ENCODE measurements at places on chromosomes 3 and 15.
A peak's percentile ranks its signal among the peaks of the same experiment; 100 is the strongest.

DNA sequence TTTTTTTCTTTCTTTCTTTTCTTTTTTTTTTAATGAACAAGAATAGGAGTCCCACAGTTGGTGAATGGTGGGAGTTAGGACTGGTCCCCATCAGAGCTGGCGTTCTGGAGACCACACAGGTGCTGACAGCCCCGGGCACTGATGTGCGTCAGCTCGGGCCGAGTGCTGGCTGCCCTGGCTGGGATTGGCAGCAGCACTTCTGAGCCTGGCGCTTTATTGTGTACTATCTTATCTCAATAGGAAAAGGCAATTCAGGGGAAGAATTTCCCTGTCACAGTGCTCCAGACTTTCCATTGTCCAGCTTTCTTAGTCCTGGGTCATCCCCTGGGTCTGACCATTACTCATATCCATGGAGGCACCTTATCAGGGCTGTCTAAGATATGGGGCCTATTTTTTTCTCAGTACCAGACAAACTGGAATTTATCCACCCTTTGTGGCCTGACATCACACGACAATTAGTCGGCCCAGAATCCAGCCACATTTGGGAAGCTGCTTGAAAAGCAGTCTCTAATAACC lies 54.1 kb downstream of the TMEM44 start:
- DNase-seq = no peak

DNA sequence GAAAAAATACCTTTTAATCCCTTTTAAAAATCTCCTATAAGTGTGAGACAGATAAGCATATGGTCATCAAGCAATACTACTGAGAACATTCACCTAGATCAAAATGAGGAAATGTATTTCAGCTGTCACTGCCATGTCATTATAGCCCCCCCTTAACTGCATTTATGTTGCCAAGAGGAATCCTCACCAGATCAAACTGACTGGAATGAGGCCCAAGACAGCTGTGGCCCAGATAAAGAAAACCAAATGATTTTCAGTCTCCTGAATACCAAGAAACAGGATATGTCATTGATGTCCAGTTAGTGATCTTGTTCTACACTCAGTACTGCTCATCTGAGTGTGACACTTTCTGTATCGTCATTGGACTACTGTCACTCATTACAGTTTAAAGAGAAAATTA lies 35.1 kb upstream of the CPB1 start:
- DNase-seq = no peak

- DNase-seq = no peak
These were observed 142.7 kb downstream of the NSMCE3 start for GRCh38 chr15:29126821-29127461.

DNA sequence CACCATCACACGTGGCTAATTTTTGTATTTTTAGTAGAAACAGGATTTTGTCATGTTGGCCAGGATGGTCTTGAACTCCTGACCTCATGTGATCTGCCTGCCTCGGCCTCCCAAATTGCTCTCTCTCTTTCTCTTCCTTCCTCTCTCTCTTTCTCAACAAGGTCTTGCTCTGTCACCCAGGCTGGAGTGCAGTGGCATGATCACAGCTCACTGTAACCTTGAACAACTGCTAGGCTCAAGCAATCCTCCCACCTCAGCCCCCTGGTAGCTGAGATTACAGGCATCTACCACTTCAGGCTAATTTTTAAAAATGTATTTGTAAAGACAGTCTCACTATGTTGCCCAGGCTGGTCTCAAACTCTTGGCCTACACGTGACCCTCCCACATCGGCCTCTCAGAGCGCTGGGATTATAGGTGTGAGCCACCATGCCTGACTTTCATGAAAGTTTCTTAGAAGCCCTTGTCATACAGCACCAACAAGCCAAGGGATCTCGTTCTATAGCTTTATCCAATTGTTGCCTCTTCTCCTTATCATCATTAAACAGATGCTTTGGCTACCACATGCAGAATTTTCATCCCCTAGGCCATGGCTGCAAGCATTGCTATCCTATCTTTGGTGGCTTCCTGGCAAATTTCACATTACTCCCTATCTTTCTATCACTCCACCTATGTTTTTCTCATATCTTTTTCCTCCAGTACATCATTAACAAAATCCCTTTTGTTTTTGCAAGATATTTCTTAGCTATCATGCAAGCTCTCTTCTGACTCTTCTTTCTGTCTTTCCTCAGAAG lies 5.7 kb downstream of the CCDC32 start:
- no peak for DNase-seq

DNA sequence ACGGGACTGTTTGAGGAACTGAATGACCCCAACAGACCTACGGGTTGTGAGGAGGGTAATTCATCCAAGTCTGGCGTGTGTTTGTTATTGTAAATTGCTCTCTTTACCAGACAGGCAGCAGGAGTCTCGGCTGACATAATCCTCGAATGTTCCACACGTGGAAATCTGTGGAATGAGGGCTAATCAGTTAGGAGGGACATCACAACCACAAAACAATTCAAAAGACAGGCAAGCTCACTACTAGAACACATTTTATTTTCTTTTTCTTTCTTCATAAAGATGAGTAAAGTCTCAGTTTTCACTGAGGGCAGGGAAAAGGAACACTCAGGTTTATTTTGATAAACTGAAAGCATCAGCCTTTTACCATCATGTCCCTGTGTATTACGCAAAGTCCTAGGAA lies 53.8 kb downstream of the GRK7 start:
- no peak for DNase-seq

DNA sequence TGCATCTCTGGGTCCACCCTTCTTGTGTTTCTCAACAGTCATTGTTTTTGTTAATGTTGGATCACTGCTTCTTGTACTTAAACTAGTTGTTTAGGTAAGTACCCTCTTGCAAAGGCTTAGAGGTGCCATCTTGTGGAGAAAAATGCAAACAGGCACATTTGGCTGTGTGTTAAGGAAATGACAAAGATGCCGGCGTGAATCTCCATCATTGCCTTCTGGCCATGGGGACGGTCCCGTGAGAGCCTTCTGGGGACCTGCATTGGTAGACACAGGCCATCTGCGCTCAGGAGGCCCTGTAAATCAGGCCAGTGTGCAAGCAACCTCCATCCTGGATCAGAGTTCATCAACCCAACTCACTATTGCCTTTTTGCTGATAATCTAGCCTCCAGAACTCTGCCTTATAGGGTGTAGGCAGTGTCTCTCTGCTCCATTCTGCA lies 158.6 kb upstream of the NR2E3 start:
- DNase-seq = peak; percentile 91

- DNase-seq = peak; percentile 34
These were observed 20.7 kb upstream of the KLF13 start for GRCh38 chr15:31305796-31306425.

GRCh38 chr3:15405448-15406050 lies 21.8 kb downstream of the METTL6 start:
- DNase-seq = peak; percentile 47

GRCh38 chr15:48414015-48414414 lies 82.8 kb downstream of the DUT start:
- no peak for DNase-seq

DNA sequence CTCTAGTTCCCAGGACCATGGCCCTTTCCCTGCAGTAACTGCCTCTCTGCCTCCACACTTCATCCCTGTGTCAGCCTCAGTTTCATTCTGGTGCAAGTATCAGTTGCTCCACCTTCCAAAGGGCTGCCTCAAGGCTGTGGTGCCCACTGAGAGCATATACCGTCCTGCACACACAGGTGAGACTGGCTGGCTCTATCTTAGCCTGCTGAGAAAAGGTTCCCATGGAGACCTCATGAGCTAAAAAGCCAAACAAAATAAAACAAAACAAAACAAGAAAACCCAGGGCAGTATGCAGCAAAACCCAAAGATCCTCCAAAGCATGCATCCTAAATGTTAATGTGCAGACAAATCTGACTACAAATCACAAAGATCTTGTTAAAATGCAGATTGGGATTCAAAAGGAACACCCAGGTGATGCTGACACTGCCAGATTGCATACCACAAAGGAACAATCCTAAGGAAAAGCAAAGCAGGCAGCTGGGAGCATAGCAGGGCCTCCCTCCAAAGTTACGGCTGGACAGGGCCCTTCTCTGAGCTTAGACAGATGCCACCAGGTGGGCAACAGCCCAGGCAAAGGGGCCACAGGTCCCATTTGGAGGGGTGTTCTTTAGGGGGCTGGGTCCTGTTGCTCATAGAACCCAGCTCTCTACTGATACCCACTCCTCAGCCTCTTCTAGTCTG lies 76.3 kb upstream of the SLCO2A1 start:
- DNase-seq = no peak

GRCh38 chr15:56805466-56806147 lies 72.3 kb upstream of the ZNF280D start:
- no peak for DNase-seq

- DNase-seq = no peak
These were observed 4.1 kb downstream of the MBNL1 start for GRCh38 chr3:152272771-152273242.

DNA sequence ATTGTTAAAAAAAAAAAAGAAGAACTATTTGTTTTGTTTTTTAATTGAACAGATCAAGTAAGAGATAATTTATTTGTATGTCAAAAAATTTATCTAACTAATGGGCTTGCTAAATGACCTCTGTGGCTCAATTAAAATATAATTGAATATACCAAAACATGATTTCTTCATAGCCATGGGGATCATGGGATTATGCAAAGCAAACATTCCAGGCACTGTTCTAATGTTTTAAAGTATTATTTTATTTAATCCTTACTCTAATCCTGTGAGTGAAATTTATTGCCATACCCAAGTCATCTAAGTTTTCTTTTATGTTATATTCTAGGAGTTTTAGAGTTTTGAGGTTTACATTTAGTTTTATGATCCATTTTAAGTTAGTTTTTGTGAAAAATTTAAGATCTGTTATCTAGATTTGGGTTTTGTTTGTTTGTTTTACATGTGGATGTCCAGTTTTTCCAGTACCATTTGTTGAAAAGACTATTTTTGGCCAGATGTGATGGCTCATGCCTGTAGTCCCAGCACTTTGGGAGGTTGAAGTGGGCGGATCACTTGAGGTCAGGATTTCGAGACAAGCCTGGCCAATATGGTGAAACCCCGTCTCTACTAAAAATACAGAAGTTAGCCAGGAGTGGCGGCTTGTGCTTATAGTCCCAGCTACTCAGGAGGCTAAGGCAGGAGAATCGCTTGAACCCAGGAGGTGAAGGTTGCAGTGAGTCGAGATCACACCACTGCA lies 52.3 kb upstream of the CNOT10 start:
- no peak for DNase-seq

GRCh38 chr3:177946048-177946447 lies 590.2 kb upstream of the KCNMB2 start:
- DNase-seq = no peak

- no peak for DNase-seq
These were observed 9.8 kb downstream of the TFG start for GRCh38 chr3:100719136-100719535.

- DNase-seq = no peak
These were observed 41.1 kb upstream of the SKOR1 start for GRCh38 chr15:67784090-67784781.
